ENCODE measurements at places on chromosomes 2 and 18.

DNA sequence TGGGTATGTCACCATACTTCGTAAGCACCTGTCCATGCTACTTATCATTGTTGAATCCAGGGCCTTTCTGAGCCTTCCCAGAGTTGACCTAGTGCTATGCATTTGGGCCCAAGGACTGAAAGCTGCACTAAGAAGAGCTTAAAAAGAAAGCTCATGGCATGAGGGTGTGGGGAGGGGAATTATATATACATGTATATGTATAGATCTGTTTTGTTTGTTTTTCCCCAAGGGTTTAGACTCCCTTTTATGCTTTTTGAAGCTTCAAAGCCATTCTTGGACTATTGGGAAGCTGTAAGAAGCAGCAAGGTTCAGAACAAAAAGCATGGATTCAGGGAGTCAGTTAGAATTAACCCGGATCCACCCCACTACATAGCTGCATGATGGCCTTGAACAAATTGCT lies 23.3 kb downstream of the MFF start:
- no peak for ATAC-seq

GRCh38 chr2:111904726-111905474 lies 6.5 kb downstream of the MERTK start:
- no peak for ATAC-seq

DNA sequence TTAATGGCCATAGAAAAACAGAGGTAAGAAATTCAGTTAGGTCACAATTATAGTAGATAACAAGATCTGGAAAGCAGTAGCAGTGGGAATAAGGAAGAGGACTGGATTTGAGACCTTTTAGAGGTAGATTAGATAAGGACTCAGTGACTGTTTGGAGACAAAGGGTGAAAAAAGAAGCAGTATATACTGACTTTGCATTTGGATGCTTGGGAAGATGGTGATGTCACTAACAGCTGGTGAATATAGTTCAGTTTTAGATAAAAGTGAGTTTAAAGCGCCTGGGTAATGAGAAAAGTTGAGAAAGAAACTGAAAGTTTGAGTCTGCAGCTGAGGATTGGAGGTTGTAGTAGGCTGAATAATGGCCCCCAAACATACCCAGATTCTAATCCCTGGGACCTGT lies 32.8 kb upstream of the TMEM17 start:
- ATAC-seq = no peak

DNA sequence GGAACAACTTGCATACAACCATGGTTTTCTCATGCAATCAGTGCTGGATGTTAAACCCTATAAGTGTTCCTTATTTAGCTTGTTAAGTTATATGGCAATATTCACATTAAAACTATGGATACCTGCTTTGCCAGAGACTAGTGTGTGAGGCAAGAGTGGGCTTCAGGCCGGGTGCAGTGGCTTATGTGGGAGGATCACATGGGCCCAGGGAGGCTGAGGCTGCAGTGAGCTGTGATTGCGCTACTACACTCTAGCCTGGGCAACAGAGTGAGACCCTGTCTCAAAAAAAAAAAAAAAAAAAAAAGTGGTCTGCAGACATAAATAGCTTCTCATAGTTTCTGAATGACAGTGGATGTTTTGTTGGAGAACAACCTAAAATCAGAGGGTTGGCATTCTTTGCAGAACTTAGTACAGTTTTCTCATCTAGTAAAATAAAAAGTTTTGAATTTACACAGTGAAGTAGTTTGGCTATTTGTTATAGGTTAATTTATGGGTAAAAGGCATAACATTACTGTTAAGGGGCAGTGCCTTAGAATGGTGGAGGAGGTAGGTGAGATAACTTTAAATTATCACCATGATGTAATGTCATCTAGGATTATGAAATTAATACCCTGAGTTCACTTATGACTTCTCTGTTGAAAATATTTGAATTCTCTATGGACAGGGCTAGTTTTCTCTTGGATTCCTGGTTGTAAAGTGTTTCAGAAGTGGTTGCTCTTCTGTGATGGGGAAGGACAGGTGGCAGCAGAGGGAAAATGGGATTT lies 5.3 kb downstream of the CERS6 start:
- ATAC-seq = no peak

- no peak for ATAC-seq
Measured at GRCh38 chr2:7115906-7116305, 198.7 kb downstream of the RNF144A start.

DNA sequence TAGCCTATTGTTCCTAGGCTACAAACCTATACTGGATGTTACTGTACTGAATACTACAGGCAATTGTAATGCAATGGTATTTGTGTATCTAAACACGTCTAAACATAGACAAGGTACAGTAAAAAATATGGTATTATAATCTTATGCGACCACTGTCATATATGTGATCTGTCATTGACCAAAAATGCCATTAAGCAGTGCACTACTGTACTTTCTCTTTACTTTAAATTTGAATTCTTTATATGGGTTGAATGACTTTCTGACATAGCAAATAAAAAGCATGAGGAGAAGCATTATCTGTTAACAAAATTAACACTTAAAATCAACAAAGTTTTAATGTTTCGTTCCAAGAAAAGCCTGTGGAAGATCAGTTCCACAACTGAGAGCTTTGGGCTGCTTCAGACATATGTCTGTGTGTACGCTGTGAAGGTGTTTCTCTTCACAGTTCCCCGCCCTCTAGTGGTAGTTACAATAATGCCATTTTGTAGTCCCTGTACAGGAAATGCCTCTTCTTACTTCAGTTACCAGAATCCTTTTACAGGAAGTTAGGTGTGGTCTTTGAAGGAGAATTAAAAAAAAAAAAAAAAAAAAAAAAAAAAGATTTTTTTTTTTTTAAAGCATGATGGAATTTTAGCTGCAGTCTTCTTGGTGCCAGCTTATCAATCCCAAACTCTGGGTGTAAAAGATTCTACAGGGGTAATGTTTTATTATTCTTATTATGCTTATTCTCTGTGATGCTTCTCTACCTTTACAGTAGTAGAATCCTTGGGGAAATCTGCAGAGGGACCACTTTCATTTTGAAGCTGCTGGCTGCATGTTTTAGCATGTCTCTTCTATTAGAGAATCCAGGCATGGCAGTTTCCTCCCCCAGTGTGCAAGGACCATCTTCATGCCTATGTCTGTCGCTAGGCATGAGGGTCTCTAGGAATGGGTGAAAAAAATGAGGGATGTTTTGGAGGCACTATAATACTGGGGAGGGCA lies 54.5 kb downstream of the SCN2A start:
- ATAC-seq = peak; percentile 100

DNA sequence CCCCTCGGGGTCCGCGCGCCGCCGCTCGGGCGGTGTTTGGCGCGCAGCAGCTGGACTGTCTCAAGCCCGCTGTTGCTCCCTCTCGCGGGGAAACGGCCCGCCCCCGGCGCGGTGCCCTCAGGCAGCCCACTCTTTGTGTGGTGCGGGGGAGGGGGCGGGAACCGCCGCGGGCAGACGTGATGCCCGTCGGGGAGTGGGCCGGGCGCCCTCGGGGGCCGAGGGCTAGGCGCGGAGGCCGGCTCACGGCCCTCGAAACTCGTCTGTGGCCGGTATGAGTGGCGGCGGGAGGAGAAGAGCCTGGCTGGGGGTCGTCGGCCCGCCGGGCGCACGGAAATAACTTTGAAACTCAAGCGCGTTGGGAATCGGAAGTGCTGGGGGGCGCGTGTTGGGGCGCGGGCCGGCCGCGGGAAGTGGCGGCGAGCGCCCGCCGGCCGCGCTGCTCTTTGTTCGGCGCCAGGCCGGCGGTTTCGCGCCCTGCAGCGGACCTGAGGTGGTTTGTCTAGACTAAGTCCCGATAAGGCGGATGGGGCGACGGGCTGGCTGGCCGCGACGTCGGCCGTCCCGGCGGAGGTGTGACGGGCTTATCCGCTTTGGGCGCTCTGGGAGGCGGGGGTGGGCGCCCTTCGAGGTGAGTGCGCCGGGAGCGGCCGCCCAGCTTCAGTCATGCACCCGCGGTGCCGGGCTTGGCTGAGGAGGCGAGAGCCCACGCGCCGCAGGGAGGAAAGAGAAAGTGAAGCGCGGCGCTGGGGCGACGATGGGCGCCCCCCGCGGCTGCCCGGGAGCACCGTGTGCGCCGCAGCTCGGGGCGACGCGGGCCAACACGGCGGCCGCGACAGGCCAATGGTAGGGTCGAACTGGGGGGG lies 679 bp downstream of the PTMA start:
- ATAC-seq = peak; percentile 0

- peak; percentile 100 for ATAC-seq
Measured at GRCh38 chr18:41745166-41746049, 209.6 kb upstream of the PIK3C3 start.

DNA sequence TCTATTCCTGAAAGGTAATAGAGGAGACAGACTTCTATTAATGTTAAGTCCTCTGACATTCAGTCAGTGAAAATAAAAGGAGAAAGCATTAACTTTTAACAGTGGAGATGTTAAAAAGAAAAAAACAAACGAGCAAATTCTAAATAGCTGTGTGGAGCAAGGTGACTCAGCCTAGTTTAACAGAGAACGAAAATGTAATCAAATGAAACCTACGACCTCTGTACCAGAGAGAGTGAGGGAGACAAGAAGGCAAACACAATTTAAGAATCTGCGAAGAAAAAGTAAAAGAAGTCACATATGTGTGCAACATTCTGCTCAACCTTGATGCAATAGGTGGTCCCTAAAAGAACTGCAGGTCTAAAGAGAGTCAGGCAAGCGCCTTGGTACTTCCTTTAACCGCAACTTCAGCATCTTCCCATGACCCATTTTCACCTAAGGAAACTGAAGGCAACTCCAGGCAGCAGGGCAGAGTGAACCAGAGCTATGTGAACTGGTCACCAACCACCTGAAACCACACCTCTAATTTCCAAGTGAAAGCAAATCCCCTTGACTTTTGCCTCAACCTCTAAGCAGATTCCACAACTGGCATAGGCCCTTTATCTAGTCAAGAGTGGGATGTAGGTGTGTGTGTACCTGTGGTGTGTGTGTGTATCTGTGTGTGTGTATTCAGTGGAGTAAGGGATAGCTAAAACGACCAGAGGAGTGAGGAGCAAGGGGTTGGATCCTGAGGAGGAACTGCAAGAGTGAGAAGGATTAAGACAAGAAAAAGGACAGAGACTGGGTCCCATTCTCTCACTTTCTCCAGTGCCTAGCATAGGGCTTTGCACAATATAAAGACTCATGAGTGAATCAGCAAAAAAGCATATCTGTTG lies 43.0 kb downstream of the FIGN start:
- no peak for ATAC-seq

Data from SK-N-SH treated with all-trans-retinoic acid at 6 μM for 48 hours (cell line).